ENCODE measurements at places on chromosomes 3 and 15.

DNA sequence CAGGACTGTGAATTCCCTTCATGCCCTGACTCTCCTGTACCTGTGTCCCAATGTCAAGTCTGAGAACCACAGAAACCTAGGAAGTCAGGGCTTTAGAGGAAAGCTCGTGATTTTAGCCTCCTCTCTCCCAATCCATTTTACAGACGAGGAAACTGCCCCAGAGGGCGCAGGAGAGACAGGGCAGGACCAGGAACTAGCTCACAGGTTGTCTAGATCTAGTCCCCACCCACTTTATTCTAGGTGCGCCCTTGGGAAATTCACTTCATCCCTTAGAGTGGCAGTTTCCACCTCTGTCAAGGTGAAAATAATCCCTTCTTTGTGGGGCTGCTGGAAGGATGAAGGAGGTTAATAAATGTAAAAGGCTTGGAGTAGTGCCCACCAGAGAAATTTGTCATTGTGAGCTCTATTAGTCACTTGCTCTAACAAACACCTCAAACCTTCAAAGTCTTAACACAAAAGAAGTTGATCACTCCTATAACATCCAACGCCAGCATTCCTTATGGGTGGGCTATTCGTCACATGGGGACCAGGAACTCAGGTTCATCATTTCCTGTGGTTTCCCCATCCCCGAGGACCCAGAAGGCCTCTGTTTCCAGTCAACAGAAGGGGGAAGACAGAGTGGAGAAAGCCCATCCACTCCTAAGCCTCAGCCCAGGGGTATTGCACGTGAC, 282.3 kb downstream of the XXYLT1 start:
- no peak for DNase-seq

DNA sequence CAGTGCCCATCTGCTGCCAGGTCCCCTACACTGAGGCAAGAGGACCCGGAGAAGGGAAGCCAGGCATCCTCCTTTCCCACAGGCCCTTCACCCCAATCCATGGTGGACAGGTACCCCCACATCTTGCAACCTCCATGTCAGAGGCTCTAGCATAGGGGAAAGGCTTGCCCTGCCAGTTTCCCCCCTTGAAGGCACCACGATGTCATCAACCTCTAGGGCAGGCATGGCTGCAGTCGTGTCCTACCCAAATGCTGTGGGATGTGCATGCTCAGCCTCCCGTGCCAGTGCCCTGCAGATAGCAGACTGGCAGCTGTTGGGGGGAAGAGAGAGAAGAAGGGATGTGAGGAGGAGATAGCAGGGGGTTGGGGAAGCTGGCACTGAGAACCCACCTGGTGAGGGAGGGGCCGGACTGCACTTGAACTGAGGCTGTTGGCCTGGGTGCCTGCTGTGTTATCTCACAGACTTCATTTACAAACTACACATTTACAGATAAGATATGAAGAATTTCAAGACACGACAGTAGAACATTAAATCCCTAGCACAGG, 197.5 kb downstream of the ADAMTS9 start:
- no peak for DNase-seq

GRCh38 chr3:128113817-128114794, 9.5 kb downstream of the RUVBL1 start:
- DNase-seq = peak; percentile 49

DNA sequence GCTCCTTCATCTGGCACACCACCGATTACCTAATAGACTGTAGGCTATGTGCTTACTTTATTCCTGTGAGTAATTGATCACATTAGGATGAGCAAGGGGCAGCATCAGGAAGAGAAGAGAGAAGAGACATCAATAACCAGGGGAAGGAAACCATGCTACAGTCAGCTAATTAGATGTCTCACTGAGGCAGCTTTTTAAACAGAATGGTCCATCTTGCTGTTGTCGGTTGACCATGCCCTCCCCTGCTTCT, 278.4 kb downstream of the RPLP1 start:
- DNase-seq = no peak

DNA sequence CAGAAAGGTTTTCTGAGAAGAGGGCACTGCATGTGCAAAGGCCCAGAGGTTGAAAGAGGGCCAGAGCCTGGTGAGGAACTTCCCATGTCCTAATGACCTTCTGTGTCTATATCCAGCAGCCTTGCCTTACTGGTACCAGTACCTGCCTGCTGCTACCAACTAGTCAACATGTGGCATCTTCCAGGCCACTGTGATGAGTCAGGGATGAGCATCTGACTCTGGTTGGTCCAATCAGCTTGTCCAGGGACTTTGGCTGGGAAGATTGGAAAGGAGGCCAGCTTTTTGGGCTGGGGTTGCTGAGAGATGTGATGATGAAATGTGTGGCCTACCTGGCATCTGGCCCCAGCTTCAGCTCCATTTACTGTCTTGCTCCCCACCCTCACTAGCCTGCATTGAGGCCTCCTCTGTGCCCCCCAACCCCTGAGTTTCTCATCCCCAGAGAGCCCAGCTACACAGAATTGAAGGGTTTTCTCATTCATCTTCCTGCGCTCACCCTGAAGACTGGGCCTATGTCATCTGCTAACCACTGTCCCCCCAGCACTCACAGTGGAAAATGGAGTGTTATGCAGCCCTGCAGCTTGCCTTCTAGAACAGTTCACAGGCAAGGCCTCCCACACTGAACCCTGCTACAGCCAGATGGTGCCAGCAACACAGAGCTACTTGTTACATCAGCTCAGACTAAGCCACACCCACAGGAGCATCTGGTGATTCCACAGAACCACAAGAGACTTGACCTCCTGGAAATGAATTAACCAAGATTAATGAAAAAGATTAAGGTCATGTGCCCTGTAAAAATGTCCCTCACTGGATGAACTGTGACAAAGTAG, 1.3 kb upstream of the TWF2 start:
- peak; percentile 48 for DNase-seq

DNA sequence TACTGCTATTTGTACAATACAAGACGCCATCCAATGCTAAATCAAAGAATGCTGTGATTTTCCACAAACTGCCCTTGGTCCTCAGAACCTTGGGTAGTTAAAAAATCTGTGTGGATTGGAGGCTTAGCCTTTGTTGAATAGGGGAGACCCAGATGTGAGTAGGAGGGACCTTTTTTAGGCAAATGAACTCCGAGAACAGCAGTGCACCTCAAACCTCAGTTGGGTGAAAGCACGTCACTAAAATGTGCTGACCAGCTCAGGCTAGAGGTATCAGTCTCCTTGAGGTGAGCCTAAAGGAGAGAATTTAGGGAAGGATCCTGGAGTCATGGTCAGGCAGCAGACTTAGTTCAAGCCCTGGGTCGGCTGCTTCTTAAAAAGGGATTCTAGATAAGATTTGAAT, 200.7 kb downstream of the SOX2 start:
- DNase-seq = no peak

DNA sequence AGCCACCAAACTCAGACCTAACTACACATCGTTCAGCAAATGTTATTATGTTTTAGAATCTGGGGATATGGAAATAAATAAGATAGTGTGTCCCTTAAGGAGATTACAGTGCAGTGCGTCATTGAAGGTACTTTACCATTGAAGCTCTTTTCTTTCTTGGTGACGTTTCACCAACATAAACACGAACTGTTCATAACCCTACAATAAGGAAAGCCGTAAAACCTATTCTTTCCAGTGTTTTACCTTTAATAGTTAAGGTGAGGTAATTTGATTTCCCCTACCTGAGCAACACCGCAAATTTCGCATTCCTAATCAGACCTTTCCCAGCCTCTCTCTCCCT, 826 bp downstream of the CCDC66 start:
- no peak for DNase-seq

DNA sequence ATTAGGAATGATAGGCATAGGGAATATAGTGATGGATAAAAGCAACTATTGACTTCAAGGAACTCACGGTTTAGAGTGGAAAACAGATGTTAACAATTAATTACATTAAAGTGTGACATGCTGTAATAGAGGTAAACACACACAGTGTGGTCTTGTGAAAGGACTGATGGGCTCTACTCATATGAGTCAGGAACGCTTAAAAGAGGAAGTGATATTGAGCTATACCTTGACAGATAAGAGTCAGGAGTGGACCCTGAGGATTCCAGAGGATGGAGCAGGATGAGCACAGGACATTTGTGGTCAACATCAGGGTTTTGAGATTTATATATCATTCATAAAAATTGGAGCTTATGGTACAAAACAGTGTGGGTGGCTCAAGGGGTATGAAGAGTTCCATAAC, 11.0 kb downstream of the EXOG start:
- no peak for DNase-seq

- DNase-seq = no peak
Measured at GRCh38 chr15:46366360-46367007, 731.7 kb downstream of the SQOR start.

DNA sequence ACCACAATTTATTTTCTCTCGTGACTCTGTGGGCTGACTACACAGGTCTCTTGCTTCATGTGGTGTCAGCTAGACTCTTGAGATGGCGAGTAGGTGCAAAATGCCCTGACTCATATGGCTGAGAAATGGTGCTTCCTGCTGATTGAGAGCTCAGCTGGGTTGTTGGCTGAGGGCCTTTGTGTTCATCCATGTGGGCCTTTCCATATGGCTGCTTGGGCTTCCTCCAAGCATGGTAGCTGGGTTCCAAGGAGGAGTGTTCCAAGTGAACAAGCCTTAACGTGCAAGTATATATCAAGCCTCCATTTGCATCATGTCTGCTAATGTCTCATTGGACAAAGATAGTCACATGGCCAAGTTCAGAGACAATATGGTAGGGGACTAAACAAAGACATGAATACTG, 164.0 kb downstream of the PDCD6IP start:
- no peak for DNase-seq

Data from ACHN (cell line).